ENCODE measurements at places on chromosomes 4 and X.
A peak's percentile ranks its signal among the peaks of the same experiment; 100 is the strongest.

- no peak for DNase-seq
Observed at GRCh38 chr4:25500626-25501316, 123.7 kb downstream of the ANAPC4 start.

DNA sequence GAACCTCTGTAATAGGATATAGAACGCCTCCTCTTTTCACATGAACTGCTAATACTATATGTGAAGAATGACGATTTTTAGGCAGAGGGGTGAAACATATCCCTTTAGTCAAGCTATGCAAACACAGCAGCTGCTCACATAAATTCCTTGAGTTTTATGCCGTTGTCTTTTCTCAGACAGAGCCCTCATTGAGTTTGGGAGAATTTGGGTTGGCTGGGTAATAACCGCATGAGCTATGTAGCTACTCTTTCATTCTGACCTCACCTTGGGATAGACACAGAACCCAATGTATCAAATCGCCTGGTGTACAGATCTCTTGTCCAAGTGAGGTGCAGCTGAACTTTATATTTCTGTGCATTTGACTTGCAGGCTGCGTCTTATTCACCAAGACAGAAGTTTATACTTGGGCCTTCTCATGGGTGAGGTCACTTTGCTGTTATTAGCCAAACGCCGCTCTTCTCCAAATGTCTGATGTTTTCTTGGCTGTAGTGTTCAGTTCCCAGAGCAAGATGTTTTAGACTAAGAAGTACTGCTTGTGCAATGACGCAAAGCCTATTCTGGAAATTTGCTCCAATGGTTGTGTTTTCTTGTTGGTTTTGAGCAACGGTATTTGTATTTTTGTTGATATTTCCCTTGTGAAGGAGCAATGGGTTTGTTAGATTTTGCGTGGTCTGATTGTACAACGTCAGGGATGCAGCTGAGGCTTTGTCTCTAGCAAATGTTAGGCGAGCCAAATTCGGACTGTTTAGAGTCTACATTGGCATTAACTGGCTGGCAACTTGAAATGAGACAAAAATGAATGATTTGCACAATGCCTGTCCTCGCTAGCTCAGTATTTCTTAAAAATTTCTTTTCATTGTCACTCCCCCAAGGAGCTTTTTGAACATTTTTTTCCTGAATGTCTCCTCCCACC lies 11.2 kb upstream of the SPARCL1 start:
- DNase-seq: no peak

- no peak for DNase-seq
Observed at GRCh38 chr4:1174941-1175634, 2.7 kb upstream of the SPON2 start.

DNA sequence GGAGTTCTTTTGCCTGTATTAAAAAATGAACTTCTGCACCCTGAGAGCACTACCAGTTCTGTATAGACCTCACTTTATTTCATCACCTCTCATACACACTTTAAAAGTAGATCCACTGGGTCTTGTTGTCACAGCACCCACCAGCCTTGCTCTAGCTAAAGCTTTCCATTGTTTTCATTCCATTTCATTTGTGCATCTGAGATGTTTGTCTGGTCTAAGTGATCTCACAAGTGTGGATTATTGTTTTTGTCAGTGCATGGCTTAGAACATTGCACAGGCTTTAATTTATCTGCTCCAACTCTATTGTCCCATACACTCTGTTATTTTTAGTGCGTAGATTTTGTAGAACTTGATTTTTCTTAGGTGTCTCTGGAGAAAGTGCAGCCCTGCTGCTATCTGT lies 1157.5 kb upstream of the PABPC4L start:
- DNase-seq: no peak

DNA sequence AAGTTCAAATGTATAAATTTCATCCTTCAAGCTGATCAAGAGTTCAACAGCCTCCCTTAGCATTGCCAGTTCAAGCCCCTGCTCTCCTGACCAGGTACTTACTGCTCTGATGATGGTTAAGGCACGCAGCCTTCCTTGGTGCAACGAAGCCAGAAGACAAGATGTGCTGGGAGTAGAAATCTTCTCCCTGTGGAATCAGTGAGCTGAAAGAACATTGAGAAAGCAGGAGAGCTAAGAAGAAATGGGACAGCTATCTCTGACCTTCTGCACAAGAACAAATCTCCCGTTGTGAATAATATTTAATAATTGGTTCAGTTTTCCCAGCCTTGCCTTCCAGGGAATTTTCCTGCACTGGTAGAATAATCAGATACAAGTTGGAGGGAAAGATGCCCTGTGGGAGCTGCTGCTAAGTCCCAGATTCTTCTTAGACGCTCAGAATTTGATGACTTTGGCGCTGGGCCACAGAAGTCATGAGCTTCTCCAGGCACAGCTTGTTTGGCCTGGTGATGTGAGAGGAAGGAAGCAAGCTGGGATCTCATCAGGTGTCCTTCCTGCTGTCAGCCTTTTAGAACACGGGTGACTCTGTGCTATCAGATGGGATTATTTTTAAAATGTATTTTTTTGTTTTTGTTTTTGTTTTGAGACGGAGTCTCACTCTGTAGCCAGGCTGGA lies 77.8 kb downstream of the CD38 start:
- DNase-seq: peak; percentile 5

DNA sequence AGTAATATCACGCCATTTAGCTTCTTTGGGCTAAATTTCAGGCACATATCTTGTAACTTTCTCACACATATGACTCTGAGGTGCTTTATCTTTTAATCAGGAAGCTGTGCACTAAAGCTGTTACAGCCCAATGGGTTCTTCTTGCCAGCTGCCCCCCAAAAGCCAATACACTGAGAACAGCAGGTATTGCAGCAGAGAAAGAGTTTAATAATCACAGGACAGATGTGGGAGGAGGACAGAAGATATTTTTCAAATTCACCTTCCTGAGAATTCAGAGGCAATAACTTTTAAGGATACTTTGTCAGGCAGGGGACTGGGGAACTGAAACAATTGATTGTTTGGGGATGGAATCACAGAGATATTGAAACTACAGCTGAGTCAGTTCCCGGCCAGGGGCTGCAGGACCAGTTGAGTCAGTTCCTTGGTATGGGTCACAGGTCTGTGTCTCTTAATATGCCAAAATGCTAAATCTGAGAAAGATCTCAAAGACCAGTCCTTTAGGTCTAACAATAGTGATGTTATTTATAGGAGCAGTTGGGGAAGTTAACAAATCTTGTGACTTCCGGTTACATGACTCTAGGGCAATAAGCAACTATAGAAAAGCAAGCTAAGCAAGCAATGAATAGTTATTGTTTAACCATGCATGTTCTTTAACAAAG lies 28.1 kb downstream of the DDIT4L start:
- no peak for DNase-seq

- no peak for DNase-seq
Observed at GRCh38 chr4:52248820-52249219, 197.7 kb downstream of the SPATA18 start.

- DNase-seq: no peak
Observed at GRCh38 chrX:85115252-85115651, 111.6 kb downstream of the APOOL start.

GRCh38 chrX:97211070-97211469 lies 327.4 kb downstream of the RPA4 start:
- no peak for DNase-seq

DNA sequence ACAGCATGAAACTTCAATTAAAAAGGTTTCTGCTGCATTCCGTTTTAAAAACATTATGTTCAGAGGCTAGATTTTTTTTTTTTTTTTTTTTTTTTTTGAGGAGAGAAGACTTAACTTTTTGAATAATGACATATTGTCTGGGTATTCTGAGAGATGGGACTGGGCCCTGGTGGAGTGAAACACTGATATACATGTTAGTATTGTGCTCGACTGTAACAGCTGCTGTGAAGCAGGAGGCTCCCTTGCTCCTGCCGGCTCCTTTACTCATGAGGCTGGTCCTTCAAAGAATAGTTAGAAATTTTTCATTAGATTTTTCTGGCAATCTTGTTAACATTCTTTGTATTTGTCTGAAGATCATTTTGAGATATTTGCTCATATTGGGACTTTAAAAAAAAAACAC lies 73.3 kb downstream of the TMEM131L start:
- DNase-seq: no peak

GRCh38 chrX:70554081-70554480 lies 109.4 kb downstream of the DLG3 start:
- peak; percentile 37 for DNase-seq

DNA sequence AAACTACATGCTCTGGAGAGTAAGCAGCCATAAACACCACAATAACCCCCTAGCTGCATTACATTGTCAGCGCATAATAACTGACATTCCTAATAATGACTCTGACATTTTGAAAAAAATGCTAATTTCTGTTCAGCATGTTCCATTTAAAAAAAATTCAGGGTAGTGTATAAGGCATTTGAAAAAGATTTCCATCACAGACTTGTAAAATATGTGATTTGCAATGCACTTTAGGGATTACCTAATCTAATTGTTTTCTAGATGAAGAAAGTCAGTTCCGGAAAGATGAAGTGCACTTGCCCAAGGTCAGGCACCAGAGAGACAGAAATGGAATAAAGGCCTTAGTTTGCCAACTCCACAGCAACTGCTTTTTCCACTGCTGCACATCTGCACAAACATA lies 55.3 kb downstream of the FANCB start:
- DNase-seq: no peak

DNA sequence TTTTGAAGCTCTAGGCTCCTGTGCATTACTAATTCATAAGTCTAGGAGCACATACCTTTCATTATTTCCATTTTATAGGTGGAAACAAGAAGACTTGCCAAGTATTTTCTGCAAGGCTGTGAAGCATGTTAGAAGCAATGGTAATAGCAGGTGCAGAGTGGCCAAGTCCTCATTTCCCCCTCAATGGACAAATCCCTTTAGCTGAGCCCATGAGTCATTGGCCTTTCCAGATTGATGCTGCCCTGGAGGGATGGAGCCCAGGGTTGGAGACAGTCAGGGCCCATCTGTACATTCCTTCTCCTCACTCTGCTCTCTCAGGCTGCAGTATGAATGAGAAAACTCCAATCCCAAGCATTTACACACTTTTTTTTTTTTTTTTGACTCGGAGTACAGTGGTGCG lies 6.6 kb downstream of the MGST2 start:
- no peak for DNase-seq

DNA sequence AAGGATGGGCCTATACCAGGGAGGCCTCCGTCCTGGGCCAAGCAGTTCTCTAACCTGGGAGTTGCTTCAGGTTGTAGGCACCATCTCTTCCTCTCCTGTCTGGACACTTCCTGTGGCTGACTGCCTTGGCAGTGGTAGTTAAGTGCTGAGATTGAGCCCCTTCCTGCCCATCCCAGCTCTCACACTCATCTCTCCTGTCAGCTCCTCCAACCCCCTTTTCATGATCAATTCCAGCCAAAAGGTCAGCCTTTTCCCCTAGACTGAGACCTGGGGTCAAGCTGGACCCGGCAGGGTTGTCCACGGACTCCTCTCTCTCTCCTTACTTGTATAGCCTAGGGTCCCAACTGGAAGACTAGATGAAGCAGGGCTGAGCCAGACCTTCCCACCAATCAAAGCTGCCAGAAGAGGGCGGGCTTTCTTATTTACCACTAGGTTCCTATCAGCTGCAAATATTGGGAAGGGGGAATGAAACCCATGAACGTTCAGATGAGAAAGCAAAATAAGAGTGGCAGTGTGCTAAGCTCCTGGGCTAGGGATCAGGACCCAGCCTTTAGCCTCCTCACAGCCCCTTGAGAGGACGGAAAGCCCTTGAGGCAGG lies 34.5 kb downstream of the KDM5C start:
- peak; percentile 18 for DNase-seq

DNA sequence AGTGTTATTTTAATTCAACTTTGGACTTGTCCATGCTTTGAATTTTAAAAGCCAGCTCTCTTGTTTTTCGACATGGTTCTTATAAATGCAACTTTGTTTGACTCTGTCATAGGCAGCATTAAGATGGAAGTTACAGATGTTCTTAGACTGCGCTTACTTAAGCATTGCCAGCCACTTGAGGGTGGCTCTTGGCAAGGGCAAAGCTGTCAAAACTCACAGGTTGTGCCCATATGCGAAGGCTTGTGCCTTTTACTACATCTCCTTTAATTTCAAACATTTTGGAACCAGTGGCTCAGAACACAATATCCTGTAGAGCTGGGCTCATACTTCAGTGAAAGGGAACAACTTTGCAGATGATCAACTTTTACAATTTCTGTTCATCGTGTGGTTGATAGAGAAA lies 135.5 kb downstream of the TRAM1L1 start:
- DNase-seq: no peak

DNA sequence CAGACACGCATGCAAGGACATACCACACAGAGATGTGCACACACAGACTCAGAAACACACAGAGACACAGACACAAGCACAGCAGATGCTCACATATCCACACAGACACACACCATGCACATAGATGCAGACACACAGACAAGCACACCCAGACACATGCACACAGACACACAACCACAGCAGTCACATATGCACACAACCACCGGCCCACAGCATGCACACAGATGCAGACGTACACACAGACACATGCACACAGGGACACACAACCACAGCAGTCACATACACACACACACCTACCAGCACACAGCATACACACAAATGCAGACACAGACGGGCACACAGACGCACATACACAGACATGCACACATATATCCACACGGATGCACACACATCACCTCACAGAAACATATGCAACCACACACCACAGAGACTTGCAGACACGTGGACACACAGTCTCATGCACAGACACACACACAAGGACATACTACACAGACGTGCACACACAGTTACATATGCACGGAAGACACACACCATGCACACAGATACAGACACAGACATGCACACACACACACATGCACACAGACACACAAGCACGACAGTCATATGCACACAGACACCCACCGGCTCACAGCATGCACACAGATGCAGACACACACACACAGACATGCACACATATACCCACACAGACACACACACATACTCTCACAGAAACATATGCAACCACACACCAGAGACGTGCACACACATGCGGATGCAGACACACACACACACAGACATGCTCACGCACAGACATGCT lies 25.2 kb upstream of the SLC25A6 start:
- no peak for DNase-seq

DNA sequence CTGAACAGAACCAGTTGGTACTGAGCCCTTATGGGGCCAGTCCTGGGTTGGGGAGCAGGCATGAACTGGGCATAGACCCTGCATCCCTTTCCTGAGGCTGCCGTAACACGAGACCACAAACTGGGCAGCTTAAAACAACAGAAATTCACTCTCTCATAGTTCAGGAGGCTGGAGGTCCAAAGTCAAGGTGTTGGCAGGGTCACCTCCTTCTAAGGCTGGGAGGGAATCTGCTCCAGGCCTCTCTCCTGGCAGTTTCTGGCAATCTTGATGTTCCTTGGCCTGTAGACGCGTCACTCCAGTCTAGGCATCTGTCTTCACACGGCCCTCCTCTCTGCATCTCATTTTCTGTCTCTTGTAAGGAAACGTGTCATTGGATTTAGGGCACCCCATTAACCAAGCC lies 19.8 kb upstream of the SORCS2 start:
- no peak for DNase-seq

- no peak for DNase-seq
Observed at GRCh38 chr4:7985072-7985471, 45.4 kb upstream of the AFAP1 start.

DNA sequence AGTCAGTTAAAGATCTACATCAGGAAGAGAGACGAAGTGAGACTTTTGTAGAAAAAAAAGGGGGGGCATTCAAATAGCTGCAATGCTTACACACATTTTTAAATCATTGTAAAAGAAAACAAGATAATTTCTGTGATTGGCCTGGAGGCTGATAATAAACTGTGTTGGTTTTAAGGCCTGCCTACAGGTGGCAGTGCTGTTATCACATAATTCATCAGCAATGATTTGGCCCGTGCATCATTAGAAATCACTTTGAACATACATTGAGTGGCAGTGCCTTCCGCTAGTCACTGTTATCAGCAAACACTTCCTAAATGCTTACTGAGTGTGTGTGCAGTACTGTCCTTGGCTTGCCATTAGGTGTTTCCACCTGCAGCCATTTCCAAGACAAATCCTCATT lies 831.9 kb downstream of the TRIML1 start:
- DNase-seq: peak; percentile 25
